Stimulated activated CD8-positive, alpha-beta memory T cell treated with anti-CD3 and anti-CD28 coated beads, Interleukin-15, amount 100 ng/mL, for 48 hours (primary cell): ENCODE measurements at places on chromosomes 13 and 19.

DNA sequence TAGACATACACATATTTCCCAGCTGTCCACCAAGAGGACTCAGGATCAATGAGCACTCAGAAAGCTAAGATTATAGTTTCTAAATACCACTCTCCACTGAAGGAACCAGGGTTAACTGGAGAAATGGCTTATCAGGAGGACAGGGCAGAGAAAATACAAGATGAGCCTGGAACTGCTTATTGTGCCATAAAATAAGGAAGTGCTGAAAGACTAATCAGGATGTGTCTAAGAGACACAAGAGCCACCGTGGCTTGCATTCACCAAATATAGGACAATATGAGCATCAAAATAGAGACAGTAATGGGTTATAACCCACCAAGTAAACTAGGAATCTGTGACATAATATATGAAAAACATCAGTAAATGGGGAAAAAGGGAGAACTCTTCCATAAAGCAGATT lies 32.8 kb downstream of the KLF12 start:
- DNase-seq: no peak

- DNase-seq: no peak
Observed at GRCh38 chr13:109567315-109567714, 219.1 kb downstream of the IRS2 start.

GRCh38 chr13:101325423-101325822 lies 90.9 kb downstream of the NALCN start:
- no peak for DNase-seq

GRCh38 chr13:77316430-77316829 lies 10.5 kb downstream of the MYCBP2 start:
- no peak for DNase-seq
